Gastrocnemius medialis (tissue), 4 donors: ENCODE measurements at places on chromosomes 6 and 20.
A peak's percentile ranks its signal among the peaks of the same experiment; 100 is the strongest.

DNA sequence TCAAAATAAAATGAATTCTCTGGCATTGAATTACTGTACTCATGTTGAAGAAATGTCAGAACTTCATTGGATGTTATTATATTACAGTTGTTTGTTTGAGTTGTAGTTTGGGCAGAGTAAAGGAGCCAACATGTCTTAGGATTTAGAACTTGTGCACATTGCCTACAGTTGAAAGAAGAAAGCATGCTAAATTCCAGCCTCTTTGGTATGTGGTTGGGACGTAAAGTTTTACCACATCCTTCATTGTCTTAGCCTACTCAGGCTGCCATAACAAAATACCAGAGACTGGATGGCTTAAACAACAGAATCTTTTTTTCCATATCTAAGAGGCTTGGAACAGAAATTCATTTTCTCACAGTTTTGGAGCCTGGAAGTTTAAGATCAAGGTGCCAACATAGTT lies 42.4 kb downstream of the HFE start:
- no peak for DNase-seq

- no peak for DNase-seq
These were observed 18.2 kb downstream of the GNAS-AS1 start for GRCh38 chr20:58832457-58832856.

- DNase-seq: no peak
These were observed 92.0 kb downstream of the ARHGAP18 start for GRCh38 chr6:129617986-129618385.

DNA sequence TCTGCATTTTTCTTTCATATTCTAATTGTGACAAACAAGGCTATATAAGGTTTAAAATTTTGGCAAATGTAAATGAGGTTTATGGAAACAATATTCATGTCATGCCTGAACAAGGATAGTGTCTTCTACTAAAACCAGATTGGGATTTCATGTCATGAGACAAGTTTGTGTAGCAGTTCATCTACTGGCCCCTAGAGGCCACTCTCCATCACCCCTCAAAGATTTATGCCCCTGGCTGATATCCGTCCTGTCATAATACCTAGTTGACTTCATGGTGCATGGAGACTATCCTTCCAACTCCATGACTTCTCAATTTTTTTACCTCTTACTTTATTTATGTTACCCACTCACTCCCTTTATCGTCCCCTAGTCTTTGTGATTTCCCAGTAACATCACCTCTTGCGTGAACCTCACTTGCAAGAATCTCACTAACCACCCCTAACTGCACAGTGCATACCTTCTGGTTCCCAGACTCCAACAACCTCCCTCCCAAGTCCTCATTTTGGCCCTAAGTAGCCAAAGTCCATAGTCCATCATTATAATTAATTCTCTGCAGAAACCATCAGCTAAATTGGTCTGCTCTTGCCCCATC lies 179.8 kb downstream of the TASP1 start:
- DNase-seq: no peak

- no peak for DNase-seq
These were observed 125.4 kb downstream of the MAN1A1 start for GRCh38 chr6:119224095-119224701.

- DNase-seq: no peak
These were observed 17.8 kb downstream of the MTG2 start for GRCh38 chr20:62200491-62201172.

GRCh38 chr20:31894980-31895675 lies 24.7 kb downstream of the TTLL9 start:
- peak; percentile 67 for DNase-seq
